ENCODE measurements at places on chromosomes 13 and 19.

DNA sequence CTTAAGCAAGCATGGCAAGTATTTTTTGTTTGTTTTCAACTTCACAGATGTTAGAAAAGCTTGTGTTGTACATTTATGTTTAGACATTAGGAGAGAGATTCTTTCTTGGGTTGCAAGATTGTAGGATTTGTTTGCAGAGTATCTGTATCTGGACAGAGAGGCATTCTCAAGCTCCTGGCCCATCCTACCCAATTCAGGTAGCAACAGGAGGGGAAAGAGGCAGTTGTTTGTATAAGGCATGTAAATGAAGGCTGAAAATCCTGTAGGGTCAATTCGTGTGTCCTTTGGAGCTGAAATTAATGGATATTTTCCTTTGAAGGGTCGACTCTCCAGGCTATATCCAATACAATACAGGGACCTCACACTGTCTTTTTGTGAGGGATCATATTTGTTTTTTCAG is 147.3 kb downstream of the KCNRG start:
- no peak for DNase-seq

- DNase-seq, result no peak
Observed at GRCh38 chr13:50617134-50617721, 226.3 kb downstream of the DLEU7 start.

GRCh38 chr19:32870981-32871451 is 1.4 kb upstream of the SLC7A9 start:
- no peak for DNase-seq

- DNase-seq, result no peak
Observed at GRCh38 chr19:13839938-13840304, 37.0 kb upstream of the NANOS3 start.

DNA sequence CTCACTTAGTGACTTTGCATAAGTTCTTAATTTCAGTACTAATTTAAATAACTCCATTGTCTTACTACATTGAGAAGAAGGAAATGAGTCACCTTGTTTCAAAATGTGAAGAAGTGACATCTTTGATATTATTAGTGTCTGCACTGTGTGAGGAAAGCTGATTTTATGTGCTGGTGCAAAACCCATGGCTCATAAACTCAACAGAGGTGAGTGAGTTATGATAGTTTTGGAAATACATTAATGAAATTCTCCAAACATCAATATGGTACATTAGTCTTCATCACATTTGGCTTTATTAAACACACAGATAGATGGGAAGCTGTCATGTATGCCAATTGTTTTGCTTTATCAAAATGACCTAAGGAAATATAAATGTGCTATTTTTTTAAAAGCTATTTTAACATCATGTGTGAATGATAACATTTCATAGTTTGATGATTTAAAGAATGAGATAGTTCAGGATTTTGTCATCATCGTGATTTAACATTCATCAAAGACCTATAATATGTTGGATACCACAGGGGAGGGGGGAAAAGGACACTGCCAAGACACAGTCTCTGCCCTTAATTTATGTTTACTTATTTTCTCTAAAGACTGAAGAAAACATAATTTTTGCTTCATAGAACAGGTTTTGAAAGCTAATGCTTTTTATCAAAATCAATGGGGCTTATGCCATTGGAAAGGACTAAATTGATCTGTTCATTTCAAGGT is 902.3 kb upstream of the SLITRK1 start:
- no peak for DNase-seq

DNA sequence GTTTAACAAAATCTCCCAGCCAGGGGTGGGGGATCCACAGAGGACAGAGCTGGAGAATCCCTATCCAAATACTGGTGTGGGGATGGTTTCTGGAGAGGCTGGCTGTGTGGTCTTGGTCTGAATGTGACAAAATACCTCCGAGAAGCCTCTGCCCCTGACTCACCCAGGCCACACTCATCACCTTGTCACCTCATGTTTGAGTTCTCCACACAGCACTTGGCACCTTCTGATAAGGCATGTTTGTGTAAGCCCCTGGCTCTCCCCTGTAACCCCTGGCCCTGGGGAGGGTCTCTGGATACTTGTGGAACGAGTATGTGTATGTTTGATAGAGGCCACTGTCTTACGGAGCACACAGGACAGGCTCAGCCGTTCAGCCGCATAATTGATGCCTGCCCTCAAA is 14.7 kb downstream of the TECR start:
- DNase-seq, result no peak

DNA sequence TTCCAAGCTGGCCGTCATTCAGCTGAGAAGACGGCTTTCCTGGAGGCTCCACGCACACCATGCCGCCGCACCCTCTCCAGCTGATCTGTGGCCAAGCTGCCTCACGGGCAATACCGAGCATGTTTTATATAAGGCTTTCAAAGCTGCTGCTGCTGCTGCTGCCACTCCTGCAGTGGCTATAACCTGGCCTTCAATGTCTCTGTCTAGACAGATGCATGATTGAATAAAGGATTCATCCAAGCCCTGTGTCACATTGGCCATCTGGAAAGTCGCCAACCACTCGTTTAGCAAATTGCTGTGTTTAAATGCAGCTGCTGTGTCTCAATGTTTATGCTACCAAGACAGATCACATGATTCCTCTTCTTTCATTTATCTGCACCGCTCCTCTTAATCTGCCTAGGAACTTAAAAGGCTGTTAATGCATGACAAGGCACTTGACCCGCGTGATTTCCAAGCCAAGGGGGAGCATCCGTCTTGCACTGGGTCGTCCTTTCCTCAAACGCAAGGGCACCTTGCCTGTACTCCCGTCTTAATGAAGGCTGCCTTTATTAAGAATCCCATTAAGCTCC is 114.3 kb downstream of the TEX26 start:
- DNase-seq, result no peak

- no peak for DNase-seq
Observed at GRCh38 chr19:52270266-52270885, 989 bp downstream of the ZNF766 start.

DNA sequence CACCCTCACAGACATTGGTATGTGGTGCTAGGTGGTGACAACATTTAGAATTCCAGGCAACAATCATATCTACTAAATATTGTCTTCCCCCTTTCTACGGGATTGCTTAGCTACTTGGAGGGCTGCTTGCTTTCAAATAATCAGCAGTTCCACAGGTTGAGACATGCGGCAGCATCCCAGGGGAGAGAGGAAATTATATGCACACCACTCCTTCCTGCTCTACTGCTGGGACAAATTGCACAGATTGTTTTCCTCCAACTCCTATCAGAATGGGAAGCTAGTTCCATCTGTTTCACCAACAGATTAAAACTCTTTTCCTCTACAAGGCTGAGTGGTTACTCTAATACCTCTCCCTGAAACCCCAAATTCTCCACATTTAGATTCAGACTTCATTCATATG is 275.4 kb downstream of the DNAJC15 start:
- no peak for DNase-seq

GRCh38 chr13:82076496-82076895 is 1735.6 kb upstream of the SPRY2 start:
- DNase-seq, result no peak

- no peak for DNase-seq
Observed at GRCh38 chr19:38635483-38636399, 11.7 kb upstream of the ACTN4 start.

DNA sequence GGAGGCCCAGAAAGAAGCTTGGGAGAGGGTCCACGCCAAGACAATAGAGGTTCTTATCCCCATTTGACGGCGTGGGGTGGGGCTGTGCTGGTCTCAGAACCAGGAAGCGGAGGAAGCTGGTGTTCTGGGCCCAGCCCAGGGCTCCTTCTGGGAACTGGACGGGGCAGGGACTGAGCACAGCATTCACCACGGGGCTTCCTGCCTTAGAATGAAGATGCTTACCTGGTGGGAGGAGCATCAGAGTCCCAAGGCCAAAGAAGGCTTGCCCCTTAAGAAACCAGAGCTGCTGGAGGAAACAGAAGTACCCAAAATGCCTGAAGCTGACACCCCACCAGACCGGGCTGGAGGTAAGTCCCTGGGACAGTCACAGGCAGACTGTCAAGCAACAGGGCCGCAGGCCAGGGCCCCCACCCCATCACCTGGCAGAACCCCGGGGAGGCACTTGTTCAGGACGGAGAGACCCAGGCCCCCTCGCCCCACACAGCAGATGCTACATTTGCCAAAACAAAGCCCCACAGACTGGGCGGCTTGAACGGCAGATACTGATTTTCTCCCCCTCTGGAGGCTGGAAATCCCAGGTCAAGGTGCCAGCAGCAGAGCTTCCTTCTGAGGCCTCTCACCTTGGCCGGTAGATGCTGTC is 17.8 kb upstream of the IGLON5 start:
- no peak for DNase-seq

GRCh38 chr13:61905054-61905453 is 489.4 kb upstream of the PCDH20 start:
- DNase-seq, result no peak

GRCh38 chr13:73216381-73216831 is 157.6 kb downstream of the KLF5 start:
- no peak for DNase-seq

DNA sequence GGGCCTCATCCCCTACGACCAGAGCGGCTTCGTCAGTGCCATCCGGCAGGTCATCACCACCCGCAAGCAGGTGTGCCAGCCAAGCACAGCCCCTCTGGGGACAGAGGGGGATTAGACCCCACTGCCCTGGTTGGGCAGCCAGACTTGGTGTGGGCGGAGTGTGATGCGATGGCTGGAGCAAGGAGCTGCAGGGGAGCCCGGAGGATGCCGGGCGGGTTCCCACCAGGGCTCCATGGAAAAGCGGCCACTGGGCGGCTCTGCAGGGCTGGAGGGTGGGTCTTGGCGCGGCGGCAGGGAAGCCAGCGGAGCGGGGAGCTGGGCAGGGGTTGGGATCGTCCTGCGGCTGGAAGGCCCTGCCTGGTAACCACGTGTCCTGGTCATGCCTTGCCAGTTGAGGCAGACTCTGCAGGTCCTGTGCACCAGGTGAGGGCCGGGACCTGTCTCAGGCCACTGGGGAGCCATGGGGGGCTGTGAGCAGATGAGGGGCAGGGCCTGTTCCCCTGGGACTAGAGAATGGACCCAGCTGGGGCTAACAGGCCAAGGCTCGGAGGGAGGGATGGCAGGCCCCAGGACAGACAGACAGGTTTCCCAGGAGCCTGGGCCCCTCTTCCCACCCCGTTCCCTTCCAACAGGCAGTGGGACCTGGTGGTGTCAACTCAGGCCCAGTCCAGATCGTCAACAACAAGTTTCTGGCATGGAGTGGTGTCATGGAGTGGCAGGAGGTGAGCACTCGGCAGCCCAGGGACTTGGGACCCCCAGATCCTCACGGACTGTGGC is 6.3 kb downstream of the PTOV1 start:
- no peak for DNase-seq

DNA sequence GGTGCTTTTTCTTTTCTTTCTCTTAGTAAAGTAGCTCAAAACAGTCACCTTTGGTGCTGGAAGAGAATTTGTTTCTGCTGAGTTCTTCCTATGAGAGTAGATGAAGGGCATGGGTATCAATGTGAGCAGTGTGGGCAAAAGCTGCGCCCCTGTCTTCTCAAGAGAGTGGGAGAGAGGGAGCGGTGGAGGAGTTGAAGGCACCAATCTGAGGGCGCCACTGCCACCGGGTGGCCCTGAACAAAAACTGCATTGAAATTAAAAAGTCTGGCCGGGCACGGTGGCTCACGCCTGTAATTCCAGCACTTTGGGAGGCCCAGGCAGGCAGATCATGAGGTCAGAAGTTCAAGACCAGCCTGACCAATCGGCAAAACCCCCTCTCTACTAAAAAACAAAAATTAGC is 28.7 kb upstream of the EPHX3 start:
- DNase-seq, result no peak

- no peak for DNase-seq
Observed at GRCh38 chr19:51754109-51754508, 2.4 kb upstream of the FPR1 start.

GRCh38 chr13:51742611-51743010 is 61.4 kb downstream of the DHRS12 start:
- DNase-seq, result no peak

GRCh38 chr13:106210324-106210723 is 325.1 kb downstream of the EFNB2 start:
- no peak for DNase-seq

- no peak for DNase-seq
Observed at GRCh38 chr13:43126420-43126819, 103.0 kb downstream of the DNAJC15 start.

DNA sequence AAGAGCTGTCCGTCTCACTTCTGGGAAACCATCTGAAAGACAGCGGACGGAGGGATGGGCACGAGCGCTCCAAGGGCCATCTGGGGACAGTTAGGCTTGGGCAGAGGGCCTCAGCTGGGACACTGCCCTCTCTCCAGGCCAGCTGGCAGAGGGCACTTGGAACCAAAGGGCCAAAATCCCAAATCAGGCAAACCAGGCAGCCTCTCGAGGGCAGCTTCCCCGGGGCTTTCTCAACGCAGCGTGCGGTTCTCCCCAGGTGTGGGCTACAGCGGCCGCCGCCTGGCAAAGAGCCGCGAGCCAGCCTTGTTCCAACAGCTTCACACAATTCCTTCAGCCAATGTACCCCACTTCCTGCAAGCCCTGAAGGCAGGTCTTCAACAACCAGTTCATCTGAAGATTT is 5.0 kb downstream of the MLLT1 start:
- DNase-seq, result no peak

DNA sequence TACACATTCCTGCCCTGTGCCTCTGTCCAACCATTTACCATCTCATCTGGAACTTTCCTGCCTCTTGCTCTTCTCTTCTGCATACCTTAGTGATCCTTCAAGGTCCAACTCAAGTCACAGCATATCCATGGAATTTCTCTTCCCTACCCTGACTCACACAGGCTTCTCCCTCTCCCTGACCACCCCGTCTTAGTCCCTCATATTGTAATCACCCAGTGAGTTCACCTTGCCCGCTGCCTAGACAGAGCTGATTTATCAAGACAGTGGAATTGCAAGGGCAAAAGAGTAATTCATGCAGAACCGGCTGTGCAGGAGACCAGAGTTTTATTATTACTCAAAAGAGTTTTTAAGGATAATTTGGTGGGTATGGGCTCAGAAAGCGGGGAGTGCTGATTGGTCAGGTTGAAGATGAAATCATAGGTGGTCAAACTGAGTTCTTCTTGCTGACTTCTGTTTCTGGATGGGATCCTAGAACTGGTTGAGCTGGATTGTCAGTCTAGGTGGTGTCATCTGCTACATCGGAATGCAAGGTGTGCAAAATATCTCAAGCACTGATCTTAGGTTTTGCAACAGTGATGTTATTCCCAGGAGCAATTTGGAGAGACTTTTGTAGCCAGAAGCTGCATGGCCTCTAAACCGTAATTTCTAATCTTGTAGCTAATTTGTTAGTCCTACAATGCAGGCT is 67.2 kb downstream of the HSPH1 start:
- DNase-seq, result no peak

GRCh38 chr19:17058236-17058635 is 17.0 kb downstream of the HAUS8 start:
- no peak for DNase-seq

GRCh38 chr13:112903071-112903577 is 65.9 kb upstream of the MCF2L start:
- DNase-seq, result no peak

- DNase-seq, result no peak
Observed at GRCh38 chr19:14473073-14473977, 1.8 kb downstream of the PTGER1 start.

- no peak for DNase-seq
Observed at GRCh38 chr13:101291206-101291605, 125.1 kb downstream of the NALCN start.

Data from stimulated activated CD4-positive, alpha-beta T cell treated with anti-CD3 and anti-CD28 coated beads, TNF-alpha, amount 100 ng/mL, for 1 hour (primary cell).